ENCODE measurements at places on chromosomes 7 and 10.

DNA sequence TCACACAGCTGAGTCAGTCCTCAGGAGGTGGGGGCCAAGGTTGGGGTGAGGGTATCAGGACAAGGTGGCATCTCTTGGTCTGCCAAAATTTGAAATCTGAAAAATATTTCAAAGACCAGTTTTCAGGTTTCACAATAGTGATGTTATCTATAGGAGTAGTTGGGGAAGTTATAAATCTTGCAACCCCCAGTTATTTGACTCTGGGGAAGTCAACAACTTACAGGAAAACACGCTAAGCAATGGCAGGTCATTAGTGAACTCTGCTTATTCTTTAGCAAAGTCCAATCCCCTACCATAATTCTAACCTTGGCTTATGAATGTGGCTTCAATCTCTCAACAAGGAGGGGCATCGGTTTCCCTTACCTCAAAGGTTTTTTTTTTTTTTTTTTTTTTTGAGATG is 94.9 kb downstream of the MARCHF5 start:
- DNase-seq: no peak

DNA sequence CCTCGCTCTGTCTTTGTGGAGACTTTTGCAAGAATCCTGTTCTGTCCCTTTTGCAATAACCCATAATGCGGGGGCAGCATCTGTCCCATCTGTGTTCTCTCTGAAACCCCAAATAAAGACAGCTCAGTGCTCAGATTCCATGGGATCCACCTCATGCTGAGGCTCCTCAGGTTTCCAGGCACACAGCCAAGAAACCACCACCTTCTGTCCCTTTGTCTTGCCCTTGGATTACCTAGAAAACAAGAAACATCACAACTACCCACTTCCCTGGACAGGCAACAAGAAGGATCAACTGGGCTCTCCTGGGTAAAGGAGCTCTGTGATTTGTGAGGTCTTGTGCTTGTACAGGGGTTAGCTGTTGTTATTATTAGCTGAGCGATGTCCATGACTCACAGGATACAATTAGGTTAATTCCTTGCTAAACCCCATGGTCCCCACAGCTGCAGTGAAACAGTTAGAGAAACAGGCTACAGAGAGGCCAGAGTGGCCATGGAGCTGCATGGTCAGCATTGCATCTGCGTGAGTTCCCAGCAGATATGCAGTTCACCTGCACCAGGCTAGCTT is 50.2 kb downstream of the CXCL12 start:
- no peak for DNase-seq

DNA sequence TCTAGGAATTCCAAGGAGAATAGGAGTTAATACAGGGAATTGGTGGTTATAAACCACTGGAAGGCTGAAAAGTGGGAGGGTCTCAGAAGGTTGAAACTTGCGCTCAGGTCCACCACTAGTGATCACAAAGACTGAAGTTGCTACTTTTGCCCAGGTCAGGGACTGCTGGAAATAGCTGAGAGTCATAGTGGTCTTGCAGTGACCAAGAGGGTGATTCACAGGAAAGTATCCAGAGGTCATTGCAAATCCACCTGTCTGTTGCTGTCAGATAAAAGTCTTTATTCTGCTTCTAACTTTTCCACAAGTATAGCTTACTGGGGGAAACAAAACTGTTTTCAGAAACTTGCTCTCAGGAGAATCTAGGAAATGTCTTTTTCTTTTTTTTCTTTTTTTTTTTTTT is 211.5 kb upstream of the PRSS1 start:
- no peak for DNase-seq

GRCh38 chr10:131588704-131589220 is 277.2 kb upstream of the TCERG1L start:
- DNase-seq: no peak

- DNase-seq: peak; percentile 84
These were observed 88.4 kb downstream of the BEND7 start for GRCh38 chr10:13440185-13441061.

GRCh38 chr10:3636356-3637181 is 148.4 kb downstream of the KLF6 start:
- DNase-seq: no peak

GRCh38 chr7:24227068-24227467 is 56.9 kb upstream of the NPY start:
- no peak for DNase-seq

DNA sequence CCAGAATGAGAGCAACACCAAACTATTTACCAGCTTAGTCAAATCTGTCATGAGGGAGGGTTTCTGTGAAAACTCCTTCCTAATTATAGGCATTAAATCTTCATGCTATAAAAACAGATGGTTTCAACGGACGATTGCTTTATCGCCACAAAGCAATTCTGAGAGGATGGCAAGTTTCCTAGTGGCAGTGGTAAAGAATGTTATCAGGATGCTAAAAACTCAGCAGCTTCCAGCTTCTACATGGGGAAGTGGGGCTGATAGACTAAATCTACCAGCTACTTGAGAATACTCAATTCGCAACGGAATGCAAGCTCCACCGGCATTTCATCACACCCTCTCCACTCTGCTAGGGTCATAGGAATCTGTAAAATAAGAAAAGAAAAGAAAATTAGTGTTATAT is 41.8 kb downstream of the JCAD start:
- DNase-seq: no peak

- DNase-seq: no peak
These were observed 55.2 kb downstream of the SAMD9 start for GRCh38 chr7:93062599-93062998.

GRCh38 chr7:114653364-114654088 is 238.9 kb downstream of the FOXP2 start:
- no peak for DNase-seq

GRCh38 chr7:11009631-11010030 is 36.0 kb downstream of the PHF14 start:
- DNase-seq: no peak

- DNase-seq: peak; percentile 59
These were observed 31.8 kb downstream of the KLRG2 start for GRCh38 chr7:139451638-139452037.

DNA sequence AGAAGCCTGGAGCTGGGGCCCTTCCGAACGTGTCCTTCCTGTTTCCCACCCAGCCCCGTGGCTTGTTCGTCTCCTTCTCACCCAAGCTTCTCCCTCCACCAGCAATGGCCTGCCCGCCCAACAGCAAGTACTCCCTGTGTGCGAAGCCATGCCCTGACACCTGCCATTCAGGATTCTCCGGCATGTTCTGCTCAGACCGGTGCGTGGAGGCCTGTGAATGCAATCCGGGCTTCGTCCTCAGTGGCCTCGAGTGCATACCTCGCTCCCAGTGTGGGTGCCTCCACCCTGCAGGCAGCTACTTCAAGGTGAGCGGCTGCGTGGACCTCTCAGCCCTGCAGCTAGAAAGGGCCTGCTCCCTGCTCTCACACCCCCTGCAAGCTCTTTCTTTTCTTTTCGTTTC is 31.9 kb downstream of the ZAN start:
- peak; percentile 6 for DNase-seq

- peak; percentile 53 for DNase-seq
These were observed 1.1 kb downstream of the HNRNPA2B1 start for GRCh38 chr7:26199301-26200037.

- no peak for DNase-seq
These were observed 90.3 kb upstream of the PARD3 start for GRCh38 chr10:34905200-34905927.

DNA sequence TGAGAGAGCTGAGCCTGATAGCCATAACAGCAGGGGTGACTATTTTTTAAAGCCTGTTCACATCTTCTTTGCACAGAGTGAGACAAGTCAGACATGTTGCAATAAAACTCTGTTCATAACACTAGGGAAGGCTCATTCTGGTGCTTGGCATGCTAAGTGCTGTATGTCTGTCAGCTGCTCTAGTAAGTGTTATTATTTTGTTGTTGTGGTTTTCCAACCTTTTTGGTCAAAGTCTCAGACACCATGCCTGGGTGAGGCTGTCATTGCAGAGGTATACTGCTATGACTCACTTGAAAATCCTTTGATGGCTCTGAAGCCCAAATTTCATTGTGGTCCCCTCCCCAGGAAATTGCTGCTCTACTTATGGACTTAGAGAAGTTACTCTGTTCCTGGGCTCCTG is 129.7 kb downstream of the ADRA2A start:
- no peak for DNase-seq

GRCh38 chr10:32961895-32962369 is 3.9 kb upstream of the ITGB1 start:
- no peak for DNase-seq

DNA sequence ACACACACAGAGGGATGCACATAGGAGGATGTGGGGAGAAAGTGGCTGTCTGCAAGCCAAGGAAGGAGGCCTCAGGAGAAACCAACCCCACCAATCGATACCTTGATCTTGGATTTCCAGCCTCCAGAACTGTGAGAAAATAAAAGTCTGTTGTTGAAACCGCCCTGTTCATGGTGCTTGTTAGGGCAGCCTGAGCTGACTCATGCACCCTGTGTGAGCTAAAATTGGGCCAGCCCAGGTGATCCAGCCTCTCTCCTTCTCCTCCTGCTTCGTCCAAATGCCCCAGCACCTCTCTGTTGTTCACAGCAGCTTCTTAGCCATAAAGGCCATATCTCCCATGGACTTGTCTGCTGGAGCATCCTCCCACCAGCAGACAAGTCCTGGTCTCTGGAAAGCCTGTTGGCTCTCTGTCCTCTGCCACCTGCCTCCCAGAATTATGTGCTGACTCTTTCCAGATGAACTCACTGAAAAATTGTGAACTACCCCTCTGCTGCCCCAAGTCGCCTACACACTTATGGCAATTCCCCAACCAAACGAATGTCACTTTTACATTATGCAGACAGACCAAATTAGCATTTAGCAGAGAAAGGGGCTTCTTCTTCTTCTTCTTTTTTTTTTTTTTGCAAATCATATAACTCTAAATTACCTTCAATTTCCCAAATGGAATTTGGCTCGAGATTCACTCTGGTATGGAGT is 30.2 kb upstream of the CARD11 start:
- no peak for DNase-seq

DNA sequence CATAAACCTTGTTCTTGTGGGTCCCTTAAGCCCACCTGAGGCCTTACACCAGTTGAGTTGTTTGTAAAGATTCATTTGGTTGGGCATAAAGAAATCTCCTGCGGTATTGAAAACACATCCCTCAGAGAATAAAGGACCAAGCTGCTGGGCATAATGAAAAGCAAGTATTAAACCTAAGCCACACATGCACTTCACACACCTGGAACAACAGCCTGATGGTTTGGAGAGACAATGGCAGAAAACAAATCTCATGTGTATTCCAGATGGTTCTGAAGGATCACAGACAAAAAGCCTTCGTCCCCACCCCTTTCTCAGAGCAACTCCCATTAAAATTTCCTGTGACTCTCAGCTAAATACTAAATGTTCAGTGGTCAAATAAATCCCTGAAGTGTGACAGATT is 44.2 kb downstream of the FEZF1 start:
- no peak for DNase-seq

- no peak for DNase-seq
These were observed 945 bp downstream of the TAS2R40 start for GRCh38 chr7:143222782-143223181.

DNA sequence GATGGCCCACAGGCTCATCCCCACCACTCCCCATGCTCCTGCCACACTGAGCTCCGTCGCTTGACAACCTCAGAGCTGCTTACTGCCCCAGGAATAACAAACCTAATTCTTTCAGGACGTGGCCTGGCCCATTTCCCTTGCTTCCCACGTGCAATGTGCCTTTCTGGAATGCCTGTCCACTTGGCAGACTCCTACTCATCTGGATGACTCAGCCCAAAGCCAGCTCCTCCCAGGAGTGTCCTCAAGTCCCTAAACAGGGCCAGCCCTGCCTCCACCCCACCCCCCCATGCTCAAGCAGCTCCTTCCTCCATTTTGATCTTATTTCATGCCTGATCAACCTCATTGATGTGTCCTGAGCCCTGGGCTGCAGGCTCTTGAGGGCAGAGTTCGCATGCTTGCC is 164.9 kb upstream of the RNF32 start:
- DNase-seq: peak; percentile 32

GRCh38 chr10:110432084-110432483 is 65.6 kb upstream of the DUSP5 start:
- no peak for DNase-seq

GRCh38 chr10:507355-507699 is 182.1 kb downstream of the DIP2C start:
- no peak for DNase-seq

DNA sequence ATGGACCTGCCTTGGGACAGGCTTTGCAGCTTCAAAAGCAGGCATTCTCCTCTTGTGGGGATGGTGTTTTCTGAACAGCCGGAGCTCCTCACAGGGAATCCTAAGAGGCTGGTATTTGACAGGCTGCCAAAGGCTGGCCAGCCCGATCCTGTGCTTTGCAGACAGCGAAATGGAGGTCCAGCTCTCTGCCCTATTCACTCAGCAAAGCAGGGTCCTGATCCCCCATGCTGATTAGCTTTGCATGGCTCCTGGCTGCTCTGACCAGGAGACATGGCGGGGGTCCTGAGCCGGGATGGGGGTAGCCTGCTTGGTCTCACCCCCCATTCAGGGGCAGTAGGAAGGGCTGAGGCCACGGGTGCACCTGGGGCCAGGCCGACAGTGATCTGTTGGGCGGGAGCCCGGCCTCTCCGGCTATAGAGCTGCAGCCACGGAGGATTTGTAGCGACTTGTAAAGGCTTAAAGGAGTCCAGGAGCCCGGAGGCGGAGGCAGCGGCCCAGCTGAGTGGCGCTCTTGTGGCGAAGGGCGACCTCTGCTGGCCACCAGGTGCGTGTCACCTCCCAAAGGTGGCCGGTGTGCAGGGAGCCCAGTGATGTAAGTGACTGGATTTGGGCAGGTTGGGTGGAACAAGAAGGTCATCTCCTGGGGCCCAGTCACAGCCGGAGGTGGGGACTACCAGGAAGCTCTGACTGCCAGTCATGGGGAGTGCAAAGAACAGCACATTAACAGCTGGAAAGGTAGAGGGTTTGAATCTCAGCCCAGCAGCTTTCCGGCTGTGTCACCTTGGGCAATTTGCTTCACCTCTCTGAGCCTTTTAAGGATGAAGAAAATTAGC is 126.5 kb downstream of the ZMIZ1 start:
- DNase-seq: peak; percentile 89

- no peak for DNase-seq
These were observed 72.1 kb downstream of the PRSS58 start for GRCh38 chr7:142185801-142186200.

GRCh38 chr10:124656113-124656490 is 88.1 kb downstream of the FAM53B start:
- DNase-seq: no peak

DNA sequence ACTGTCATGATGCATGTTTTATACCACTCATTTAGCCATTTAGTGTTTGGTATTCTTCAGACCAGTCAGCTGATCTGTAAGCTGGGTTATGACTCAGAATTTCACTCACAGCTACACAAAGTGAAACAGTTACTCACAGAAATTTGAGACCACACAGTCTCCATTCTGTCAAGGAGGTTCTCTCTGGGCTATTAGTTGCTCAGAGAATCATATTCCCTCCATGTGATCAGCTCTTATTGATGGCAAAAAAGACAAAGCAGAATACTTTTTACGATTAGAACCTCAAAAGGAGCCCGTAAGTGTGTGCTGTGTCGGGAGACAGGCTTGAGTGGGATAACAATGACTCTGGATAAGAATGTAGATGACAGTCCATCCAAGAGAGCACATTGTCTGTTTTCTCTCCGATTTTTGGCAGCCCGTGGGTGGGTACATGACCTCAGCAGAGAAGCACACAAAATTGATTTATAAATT is 277.6 kb upstream of the SORCS1 start:
- no peak for DNase-seq

- no peak for DNase-seq
These were observed 50.6 kb upstream of the CELF2 start for GRCh38 chr10:10967029-10967428.

All from K562 (cell line).